ENCODE measurements at places on chromosomes 3 and 15. TPM values are rescaled to one million over a fixed set of nuclear protein-coding genes. Genes with fewer than 3 reads are reported as not detected.

DNA sequence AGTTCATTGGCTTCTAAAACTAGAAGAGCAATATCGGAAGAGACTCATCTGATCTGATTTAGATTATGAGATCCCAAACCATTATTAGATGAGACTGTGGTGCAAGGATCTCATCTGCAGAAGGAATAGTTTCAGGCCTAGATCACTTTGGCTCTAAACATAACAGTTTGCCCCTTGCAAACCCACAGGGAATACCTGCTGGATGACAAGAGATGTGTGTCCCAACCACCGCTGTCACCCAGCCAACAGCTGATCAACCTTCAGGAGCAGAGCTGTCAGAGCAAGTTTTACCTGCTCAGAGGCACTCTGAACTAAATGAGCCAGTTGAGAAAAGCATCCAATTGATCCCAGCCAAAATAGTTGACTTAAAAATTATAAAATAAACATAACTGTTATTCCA, 64.0 kb upstream of the ST3GAL6 start:
- H3K4me1 ChIP-seq, result no peaks in the 10 kb centered on the region
- DNase-seq, result no peak
- no peaks in the 10 kb centered on the region for H3K36me3 ChIP-seq
- H3K4me3 ChIP-seq, result no peak overlapping the region
- H3K27ac ChIP-seq, result no peak overlapping the region
- H3K27me3 ChIP-seq, result no peaks in the 10 kb centered on the region

- DNase-seq, result no peak
- peaks cover 45% of the 10 kb centered on the region for H3K4me1 ChIP-seq
- H3K4me3 ChIP-seq, result no peak overlapping the region
- H3K27me3 ChIP-seq, result no peaks in the 10 kb centered on the region
Measured at GRCh38 chr3:188949996-188950395, 221.8 kb upstream of the TPRG1 start.

DNA sequence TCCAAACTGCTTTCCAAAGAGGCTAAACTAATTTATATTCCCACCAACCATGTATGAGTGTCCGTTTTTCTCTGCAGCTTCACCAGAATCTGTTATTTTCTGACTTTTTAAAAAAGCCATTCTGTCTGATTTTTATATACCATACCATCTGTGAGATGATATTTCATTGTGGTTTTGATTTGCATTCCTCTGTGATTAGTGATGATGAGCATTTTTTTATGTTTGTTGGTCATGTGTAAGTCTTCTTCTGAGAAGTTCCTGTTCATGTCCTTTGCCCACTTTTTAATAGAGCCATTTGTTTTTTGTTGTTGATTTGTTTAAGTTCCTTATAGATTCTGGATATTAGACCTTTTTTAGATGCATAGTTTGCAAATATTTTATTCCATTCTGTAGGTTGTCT, 179.4 kb upstream of the ALCAM start:
- no peak overlapping the region for H3K27ac ChIP-seq
- no peak overlapping the region for H3K4me3 ChIP-seq
- no peaks in the 10 kb centered on the region for H3K27me3 ChIP-seq
- no peak for DNase-seq

The SMCO1 gene
- 14.5 TPM for total RNA-seq

The GOLGA8T gene
- total RNA-seq, result 0.28 TPM

DNA sequence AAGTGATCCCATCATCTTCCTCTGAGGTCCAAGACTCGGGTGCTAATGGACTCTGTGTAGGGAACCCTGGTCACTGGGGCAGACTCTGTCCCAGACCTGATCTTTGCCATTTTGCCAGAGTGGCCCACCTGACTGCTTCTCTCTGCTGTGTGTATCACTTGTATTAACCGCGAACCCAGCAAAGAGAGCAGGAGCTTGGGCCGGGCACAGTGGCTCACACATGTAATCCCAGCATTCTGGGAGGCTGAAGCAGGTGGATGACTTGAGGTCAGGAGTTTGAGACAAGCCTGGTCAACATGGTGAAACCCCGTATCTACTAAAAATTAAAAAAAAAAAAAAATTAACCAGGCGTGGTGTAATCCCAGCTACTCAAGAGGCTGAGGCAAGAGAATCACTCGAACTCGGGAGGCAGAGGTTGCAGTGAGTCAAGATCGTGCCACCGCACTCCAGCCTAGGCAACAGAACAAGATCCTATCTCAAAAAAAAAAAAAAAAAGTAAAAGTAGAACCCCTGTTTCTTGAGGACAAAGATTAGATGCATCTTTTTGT, 32.9 kb upstream of the CYP11A1 start:
- peaks cover 14% of the 10 kb centered on the region for H3K4me1 ChIP-seq
- no peak for DNase-seq
- H3K36me3 ChIP-seq, result no peaks in the 10 kb centered on the region
- no peak overlapping the region for H3K4me3 ChIP-seq

All from heart left ventricle (tissue), 16 donors.